Vagina (tissue), 2 donors: ENCODE measurements at places on chromosomes 5 and 9. TPM values are rescaled to one million over a fixed set of nuclear protein-coding genes. Genes with fewer than 3 reads are reported as not detected.

The SPRY4 gene
- 13.5 TPM for total RNA-seq

The ENHO gene
- total RNA-seq, result not detected

The ACTL7A gene
- not detected for total RNA-seq

The WDR31 gene
- 2.0 TPM for total RNA-seq

GRCh38 chr9:108058135-108058814 lies 568.7 kb upstream of the KLF4 start:
- peak overlapping the region; percentile 40 for H3K27ac ChIP-seq
- peaks cover 44% of the 10 kb centered on the region for H3K4me1 ChIP-seq
- H3K4me3 ChIP-seq, result no peak overlapping the region
- DNase-seq, result no peak
- no peaks in the 10 kb centered on the region for H3K27me3 ChIP-seq
- H3K36me3 ChIP-seq, result no peaks in the 10 kb centered on the region

DNA sequence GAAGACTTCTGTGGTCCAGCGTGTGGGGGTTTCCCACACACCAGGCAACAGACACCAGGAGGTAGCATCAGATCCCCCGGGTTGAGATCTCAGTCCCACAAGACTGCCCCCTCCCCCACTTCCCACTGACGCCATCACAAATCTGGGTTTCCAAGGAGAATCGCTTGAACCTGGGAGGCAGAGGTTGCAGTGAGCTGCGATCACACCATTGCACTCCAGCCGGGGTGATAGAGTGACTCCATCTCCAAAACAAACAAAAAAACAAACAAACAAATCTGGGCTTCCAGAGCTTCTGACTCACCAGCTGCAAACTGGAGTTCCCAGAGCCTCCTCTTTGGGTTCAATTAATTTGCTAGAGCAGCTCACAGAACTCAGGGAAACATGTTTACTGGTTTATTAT lies 4.7 kb upstream of the GBGT1 start:
- no peak overlapping the region for H3K4me3 ChIP-seq
- H3K36me3 ChIP-seq, result no peaks in the 10 kb centered on the region
- DNase-seq, result no peak
- H3K4me1 ChIP-seq, result peaks cover 8% of the 10 kb centered on the region

DNA sequence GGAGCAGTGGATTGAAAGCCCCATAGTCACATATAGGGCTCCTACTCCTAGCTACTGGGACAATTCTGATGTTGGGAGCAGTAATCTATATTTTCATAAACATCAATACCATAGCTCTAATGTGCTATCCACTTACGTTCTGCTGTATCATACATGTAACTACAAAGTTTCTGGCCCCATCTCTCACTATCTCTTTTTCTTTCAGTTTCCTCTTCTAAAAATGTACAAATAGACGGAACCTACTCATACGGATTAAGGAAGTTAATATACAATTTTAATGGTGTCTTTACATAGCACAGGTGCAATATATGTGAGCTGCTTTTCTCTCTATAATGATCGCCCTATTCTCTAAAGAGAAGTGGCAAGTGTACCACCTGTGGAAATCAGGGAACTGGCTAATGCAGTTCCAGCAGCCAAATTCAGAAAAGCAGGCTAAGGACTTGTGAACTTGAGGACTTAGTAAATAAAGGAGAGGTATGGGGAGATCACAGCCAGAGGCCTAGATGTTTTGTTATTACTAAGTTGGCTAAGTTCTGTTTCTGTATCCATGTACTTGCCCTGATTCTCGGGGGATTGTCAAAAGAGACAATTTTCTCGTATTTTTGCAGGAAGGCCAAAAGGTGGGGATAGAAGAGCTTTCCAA lies 1021.9 kb downstream of the CDH12 start:
- H3K36me3 ChIP-seq, result no peaks in the 10 kb centered on the region
- no peaks in the 10 kb centered on the region for H3K27me3 ChIP-seq
- H3K4me1 ChIP-seq, result no peaks in the 10 kb centered on the region
- H3K27ac ChIP-seq, result no peak overlapping the region

DNA sequence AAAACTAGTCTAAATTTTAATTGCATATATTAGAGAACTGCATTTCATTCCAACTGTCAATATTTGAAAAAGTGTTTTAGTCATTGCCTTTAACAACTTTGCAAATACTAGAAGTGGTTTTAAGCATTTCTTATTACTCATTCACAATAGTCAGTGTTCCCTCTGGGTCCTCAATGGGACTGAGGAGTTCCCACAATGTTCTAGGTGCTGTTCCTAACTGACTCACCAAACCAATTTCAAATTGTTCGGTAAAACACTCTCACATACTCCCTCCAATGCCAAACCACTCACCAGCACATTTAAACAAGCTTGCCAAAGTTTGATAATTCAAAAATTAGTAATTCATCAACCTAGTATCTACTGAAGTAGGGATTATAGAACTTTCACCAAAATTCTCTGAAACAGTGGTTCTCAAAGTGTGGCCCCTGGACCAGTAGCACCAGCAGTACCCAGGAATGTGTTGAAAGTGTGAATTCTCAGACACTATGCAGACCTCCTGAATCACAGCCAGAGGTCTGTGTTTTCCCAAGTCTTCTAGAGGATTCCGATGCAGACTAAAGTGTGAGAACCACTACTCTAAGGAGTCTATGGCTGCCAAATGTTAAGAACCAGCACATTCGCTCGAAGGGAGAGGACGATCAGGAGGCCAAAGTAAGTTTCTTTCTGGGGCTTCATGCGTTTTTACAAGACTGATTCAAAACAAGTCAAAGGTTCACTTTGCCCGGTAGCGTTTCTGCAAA lies 72.8 kb downstream of the APBA1 start:
- no peak overlapping the region for H3K27ac ChIP-seq
- H3K4me3 ChIP-seq, result no peak overlapping the region
- no peak for DNase-seq
- H3K27me3 ChIP-seq, result no peaks in the 10 kb centered on the region
- H3K4me1 ChIP-seq, result no peaks in the 10 kb centered on the region

DNA sequence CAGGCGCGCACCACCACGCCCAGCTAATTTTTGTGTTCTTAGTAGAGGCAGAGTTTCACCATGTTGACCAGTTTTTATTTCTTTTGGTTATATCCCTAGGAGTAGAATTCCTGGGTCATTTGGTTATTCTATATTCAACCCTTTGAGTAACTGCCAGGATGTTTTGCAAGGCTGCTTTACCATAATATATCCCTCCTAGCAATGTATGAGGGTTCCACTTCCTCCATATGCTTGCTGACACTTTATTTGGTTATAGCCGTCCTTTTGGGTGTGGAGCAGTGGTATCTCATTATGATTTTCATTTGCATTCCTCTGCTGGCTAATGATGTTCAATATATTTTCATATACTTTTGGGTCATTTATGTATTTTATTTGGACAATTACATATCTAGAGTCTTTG lies 81.2 kb downstream of the RAB24 start:
- no peak overlapping the region for H3K4me3 ChIP-seq
- H3K4me1 ChIP-seq, result peaks cover 31% of the 10 kb centered on the region
- no peaks in the 10 kb centered on the region for H3K27me3 ChIP-seq
- no peaks in the 10 kb centered on the region for H3K36me3 ChIP-seq
- no peak for DNase-seq

DNA sequence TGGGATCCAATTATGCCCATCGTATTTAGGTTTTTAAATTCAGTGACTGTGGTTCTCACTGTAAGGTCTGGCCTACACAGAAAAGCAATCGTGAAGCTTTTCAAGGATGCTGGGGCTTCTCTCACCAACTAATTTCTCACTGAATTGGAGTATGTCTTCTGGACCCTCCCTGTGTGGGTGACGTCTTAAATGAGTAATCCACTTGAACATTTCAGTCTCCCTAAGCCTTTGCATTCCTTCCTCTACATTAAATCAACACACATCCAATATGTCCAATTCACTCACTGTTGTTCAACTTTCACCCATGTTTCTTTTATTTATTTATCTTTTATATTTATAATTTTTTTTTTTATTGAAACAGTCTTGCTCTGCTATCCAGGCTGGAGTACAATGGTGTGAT lies 12.5 kb upstream of the BTF3 start:
- no peak overlapping the region for H3K4me3 ChIP-seq
- no peaks in the 10 kb centered on the region for H3K4me1 ChIP-seq
- H3K27ac ChIP-seq, result no peak overlapping the region
- no peaks in the 10 kb centered on the region for H3K27me3 ChIP-seq
- no peak for DNase-seq
- H3K36me3 ChIP-seq, result no peaks in the 10 kb centered on the region

GRCh38 chr9:134922932-134923240 lies 5.2 kb upstream of the FCN1 start:
- H3K4me3 ChIP-seq, result no peak overlapping the region
- H3K36me3 ChIP-seq, result no peaks in the 10 kb centered on the region
- no peaks in the 10 kb centered on the region for H3K27me3 ChIP-seq
- H3K27ac ChIP-seq, result no peak overlapping the region
- no peak for DNase-seq

DNA sequence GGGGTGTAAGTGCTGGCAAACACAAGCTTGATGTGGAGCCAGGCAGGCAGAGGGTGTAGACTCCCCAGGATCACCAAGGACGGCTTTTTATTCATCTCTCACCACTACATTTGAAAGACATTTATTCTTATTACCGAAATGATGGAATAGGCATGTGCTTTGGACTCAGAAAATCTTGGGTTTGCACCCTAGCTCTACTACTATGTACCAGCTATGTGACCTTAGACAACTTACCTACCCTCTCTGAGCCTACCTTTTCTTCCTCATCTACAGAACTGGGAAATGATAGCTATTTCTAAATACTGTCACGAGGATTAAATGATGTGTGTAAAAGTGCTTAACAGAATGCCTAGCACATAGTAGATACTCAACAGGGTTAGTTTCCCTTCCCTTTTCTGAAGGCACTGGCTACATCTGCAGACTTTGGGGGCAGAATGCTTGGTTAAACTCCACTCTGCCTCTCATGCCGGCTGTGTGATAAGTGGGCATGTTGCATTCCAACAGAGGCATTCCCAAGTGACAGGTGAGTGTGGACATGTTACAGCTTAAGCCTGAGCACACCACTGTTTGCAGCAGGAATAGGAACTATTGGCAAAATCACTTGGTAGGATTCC lies 94.8 kb downstream of the SLC1A3 start:
- H3K4me1 ChIP-seq, result no peaks in the 10 kb centered on the region
- DNase-seq, result no peak
- no peak overlapping the region for H3K4me3 ChIP-seq
- H3K36me3 ChIP-seq, result no peaks in the 10 kb centered on the region

DNA sequence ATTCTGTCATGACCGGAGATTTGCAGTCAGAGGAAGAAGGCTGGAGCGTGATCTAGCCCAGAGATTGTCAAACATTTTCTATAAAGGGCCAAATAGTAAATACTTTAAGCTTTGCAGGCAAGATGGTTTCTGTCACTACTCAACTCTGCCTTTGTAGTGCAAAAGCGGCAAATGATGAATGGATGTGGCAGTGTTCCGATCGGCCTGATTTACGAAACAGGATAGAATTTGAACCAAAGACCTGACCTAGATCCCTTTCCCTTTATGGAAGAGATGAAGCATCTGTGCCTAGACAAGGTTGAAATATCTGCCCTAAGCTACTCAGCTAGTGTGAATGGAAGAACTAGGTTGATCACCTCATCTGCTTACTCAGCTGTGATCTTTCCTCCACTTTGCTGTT lies 209.5 kb downstream of the YTHDC2 start:
- no peaks in the 10 kb centered on the region for H3K27me3 ChIP-seq
- H3K27ac ChIP-seq, result no peak overlapping the region
- H3K4me3 ChIP-seq, result no peak overlapping the region
- DNase-seq, result no peak
- H3K36me3 ChIP-seq, result no peaks in the 10 kb centered on the region

DNA sequence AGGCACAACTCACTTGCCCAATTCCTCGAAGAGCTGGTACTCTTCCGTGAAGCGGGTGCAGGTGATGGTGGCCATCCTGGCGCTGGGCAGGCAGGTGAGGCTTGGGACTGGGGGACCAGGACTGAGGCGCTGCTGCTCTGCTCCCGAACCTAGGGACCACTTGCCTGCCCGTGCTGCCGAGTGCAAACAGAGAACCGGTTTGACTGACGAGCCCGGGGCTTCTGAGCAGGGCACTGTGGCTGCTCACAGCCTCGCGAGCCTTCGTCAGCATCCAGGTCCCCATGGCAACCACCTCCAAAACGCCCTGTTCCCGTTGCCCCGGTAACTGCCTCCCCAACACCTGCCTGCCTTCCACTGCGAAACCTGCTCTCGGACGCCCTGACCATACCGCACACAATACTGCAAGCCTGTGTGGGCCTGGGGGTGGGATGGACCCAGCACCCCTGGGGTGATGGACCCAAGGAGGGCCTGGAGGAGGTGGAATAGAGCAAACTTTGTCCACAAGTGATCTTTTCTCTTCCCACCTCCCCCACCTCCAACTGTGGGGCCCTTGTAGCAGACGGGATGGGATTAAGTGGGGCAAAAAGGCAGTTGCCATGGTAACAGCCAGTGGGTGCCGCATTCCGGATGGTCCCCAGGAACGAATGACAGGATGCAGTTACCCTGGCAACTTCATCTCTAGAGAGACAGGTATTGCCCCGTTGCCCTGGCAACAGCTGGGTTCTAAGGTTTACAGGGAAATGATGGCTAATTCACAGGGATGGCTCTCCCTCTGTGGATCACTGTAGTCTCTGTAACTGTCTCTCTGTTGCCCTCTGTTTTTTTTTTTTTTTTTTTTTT lies at the start of gene CAMK2A:
Gene CAMK2A, minus strand, starts transcription at position 223 of the 840 bp plus-strand sequence. Its CDS starts 148 bp downstream, at position 75.
- H3K4me1 ChIP-seq, result peaks cover 13% of the 10 kb centered on the region

- DNase-seq, result no peak
- no peak overlapping the region for H3K27ac ChIP-seq
- H3K4me1 ChIP-seq, result peaks cover 8% of the 10 kb centered on the region
- peaks cover 80% of the 10 kb centered on the region for H3K36me3 ChIP-seq
- no peaks in the 10 kb centered on the region for H3K27me3 ChIP-seq
Observed at GRCh38 chr5:179872055-179872827, 13.6 kb upstream of the MRNIP start.

DNA sequence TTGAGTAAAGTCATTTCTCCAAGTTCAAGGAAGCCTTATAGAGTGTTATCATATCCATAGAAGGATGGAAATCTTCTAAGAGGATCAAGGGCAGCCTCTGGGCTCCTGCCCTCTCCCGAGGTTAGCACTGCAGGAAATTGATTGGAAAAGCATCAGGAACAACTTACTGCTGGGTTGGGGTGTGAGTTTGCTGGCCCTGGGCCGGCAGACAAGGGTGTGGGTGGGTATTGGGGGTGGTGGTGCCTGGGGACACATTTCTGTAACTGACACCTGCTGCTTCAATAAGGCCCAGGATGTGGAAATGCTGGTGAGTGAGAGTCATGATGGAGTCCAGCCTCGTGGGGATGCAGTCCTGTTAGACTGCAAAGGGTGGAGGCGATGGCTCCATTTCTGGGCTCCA lies 5.5 kb downstream of the CSF2 start:
- no peaks in the 10 kb centered on the region for H3K27me3 ChIP-seq
- no peak overlapping the region for H3K4me3 ChIP-seq
- H3K4me1 ChIP-seq, result no peaks in the 10 kb centered on the region

DNA sequence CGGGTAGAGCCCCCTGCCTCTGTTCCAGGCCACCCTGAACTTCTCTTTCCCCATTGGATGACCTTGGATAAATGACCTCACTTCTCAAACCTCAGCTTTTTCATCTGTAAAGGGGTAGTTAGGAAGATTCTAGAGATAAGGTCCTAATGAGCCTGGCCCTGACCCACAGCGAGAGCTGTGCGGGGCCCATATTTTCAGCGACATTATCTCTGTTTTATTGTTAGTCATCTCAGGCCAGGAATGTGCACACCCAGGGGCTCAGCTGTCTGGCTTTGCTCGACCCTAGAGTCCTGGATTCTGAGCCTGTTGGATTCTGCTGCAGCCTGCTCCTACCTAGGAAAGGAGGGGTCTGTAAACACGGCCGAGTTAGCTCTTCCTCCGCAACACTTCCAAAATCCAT lies 81.2 kb upstream of the LMX1B start:
- peaks cover 26% of the 10 kb centered on the region for H3K4me1 ChIP-seq
- H3K27me3 ChIP-seq, result no peaks in the 10 kb centered on the region
- no peak for DNase-seq
- peak overlapping the region; percentile 33 for H3K27ac ChIP-seq
- no peak overlapping the region for H3K4me3 ChIP-seq
- no peaks in the 10 kb centered on the region for H3K36me3 ChIP-seq
